ENCODE measurements at places on chromosomes 3 and 15. TPM values are rescaled to one million over a fixed set of nuclear protein-coding genes. Genes with fewer than 3 reads are reported as not detected.

Gene FAM43A
- 27.0 TPM for total RNA-seq

Gene ST8SIA2
- total RNA-seq: not detected

Gene GPR149
- not detected for total RNA-seq

Gene ADAMTS9
- total RNA-seq: 34.4 TPM

Gene MST1R
- total RNA-seq: 3.1 TPM

Gene TIGIT
- total RNA-seq: not detected

Gene PLAAT1
- 1.2 TPM for total RNA-seq

Gene SLC6A11
- total RNA-seq: not detected

Gene GAP43
- not detected for total RNA-seq

Gene DAPK2
- 0.78 TPM for total RNA-seq

Gene P2RY12
- total RNA-seq: not detected

Gene ROPN1
- total RNA-seq: not detected

All from epithelial cell of alveolus of lung (primary cell).